ENCODE measurements at places on chromosomes 16 and 17.
A peak's percentile ranks its signal among the peaks of the same experiment; 100 is the strongest.

DNA sequence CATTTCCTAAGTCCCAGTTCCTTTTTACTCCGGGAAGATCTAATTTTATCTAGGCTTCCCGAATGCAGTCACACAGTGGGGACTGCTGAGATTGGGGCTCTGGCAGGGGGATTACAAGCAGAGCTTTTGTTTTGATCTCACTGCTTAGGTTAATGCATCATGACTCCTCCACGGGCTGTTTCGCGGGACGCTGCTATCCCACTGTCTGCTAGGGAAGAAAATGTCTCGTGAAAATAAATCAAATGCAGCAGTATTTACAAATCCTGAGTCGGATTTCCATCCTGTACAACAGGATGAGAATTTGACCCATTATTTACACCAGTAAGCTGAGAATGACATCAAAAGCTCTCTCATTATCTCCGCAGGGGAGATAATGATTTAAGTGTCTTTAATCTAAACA lies 83.8 kb downstream of the CDH11 start:
- DNase-seq: no peak

DNA sequence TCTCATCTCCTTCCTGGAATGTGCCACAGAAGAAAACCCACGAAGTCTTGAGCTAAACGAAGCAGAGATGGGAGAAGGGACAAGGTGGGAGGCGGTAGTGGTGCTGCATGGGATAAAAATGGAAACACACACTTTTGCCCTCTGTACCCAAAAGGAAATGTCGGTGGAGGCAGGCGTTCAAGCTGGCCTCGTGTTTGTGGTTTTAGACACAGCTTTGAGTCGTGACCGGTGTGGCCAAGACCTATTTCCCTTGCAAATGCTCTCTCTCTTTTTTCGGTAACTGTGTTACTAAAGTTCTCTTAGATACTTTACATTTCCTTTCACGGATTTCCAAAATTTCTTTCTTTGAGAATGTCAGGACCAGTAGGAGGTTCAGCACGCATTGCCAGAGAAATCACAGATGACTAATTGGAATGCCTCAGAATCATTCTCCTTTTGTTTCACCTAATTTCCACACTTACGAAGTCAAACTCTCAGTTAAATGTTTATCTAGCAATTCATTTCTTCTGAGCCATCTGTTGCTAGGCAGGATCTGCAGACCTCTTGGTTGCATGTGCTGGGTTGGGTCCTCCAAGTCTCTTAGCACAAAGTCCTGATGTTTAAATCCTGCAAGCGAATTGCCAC lies 412.3 kb downstream of the MAF start:
- no peak for DNase-seq

DNA sequence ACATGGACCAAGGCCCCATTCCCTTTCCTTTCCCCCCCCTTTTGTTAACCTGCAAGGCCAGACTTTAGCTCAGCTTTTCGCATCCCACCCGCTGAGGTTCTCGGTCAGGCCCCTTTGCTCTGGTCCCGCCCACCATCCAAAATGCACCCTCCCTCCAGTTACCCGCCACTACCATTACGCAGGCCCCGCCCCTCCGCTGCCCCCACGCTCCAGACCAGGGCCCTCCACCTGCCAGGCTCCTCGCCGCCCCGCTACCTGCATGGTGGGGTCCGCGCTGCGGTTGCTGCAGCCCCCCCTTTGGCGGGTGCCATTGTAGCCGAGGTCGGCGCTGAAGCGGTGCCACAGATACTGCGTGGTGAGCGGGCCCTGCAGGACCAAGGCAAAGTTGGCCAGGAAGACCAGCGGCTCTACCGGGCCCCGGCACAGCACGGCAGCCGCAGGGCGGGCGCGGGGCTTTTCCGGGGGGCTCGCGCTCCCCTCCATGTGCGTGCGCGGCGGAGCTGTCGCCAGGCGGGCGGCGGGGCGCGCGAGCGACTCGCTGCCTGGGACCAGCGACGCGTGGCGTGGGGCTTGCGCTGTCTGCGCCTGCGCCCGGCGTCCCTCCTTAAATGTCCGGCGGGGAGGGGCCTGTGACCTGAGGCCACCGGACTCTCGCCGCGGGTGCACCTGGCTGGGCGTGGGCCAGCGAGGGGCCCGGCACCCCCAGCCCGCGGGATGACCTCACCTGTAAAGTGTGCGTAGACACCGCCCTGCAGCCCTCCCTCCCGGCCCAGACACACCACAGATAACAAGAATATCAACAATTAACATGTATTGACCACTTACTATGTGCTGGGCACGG lies at the start of gene SLC46A1:
Gene SLC46A1, minus strand, starts transcription at position 581 of the 841 bp plus-strand sequence. Its CDS starts 98 bp downstream, at position 483.
- DNase-seq: peak; percentile 72

- DNase-seq: no peak
Measured at GRCh38 chr16:74034862-74035261, 261.8 kb upstream of the PSMD7 start.

- peak; percentile 45 for DNase-seq
Measured at GRCh38 chr16:4535627-4536108, 2.9 kb downstream of the CDIP1 start.

DNA sequence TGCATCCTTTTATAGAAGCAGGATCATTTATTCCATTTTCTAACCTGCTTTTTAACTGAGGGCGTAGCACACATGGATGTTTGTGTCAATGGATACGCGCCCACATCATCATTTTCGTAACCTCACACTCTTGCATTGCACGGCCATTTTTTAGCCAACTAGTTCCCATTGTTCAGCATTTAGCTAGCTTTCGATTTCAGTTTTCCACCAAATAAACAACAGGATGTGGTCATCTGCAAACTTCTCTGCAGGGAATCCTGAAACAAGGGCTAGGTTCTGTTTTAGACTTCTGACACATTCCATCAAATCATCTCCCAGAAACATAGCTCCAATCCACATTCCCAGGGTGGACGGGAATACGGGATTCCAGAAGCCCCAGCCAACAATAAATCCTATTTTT lies 6.4 kb downstream of the CYB561 start:
- no peak for DNase-seq

DNA sequence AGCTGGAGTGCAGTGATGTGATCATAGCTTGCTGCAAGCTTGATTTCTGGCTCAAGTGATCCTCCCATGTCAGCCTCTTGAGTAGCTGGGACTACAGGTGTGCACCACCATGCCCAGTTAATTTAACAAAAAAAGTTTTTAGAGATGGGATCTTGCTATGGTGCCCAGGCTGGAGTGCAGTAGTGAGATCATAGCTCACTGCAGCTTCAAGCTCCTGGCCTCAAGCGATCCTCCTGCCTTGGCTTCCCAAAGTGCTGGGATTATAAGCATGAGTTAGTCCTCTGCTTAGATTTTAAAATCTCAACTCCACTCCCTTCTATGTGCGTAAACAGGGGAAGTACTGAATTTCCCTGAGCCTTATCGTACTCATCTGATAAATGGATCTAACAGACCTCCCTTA lies 6.3 kb downstream of the RABEP2 start:
- no peak for DNase-seq

DNA sequence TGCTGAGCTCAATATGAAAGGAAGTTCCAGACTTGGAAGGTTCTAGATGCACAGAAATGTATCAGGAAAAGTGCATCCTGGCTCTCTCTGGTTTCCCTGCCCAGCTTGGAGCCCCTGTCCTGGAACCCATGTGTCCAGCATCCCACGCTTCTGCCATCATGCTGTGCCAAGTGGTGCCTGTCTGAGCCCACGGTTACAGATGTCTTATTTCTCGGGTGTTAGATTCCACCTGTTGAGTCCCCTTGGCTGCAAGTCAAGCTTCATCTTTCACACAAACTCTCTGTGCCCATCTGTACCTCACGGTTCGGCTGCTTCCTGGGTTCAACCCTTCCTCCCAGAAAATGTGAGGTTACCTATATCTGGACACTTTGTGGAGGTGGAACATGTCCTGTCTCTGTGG lies 22.5 kb downstream of the OR1D5 start:
- no peak for DNase-seq

GRCh38 chr17:63698381-63698885 lies 1.5 kb downstream of the LIMD2 start:
- peak; percentile 40 for DNase-seq

DNA sequence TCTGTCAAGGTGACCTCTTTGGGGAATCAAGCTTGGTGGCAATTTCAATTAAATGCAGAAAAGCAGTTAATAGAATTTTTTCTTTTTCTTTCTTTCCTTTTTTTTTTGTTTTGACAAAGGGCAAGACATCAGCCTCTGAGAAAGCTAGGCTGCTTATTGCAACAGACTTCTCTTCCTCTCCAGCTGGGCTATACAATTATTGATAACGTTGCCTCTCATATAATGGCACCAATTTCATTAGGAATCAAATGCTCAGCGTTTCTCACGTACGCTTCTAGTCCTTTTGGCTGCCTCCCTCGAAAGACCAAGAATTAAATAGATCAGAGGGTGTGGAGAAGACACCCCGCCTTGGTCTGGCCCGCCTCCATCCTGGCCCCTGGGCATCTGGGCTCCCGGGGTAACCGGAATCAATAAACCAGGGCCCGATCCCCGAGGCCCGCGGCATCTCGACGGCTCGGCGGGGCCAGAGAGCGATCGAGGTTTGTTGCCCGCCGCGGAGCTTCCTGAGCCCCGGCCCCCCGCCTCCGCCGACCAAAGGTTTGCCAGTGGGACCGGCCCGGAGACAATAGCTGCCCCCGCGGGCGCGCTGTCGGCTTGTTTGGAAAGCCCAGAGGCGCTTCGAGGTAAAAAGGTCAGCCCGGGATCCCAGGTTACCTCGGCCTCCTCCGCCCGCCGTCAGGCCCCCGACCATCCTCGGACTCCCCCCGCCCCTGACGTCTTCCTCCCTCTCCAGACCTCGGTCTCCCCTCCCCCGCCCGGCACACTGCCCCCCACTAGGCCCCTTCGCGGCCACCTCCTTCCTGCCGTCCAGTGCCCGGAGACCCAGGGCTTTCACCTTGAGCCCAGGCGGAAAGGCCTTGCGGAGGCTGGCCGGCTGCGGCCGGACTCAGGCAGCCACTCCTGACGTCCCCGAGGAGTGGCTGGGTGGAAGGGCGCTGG lies 3.9 kb downstream of the HOXB1 start:
- no peak for DNase-seq

All from stimulated activated CD4-positive, alpha-beta T cell treated with anti-CD3 and anti-CD28 coated beads, TNF-alpha, amount 100 ng/mL, for 24 hours (primary cell).